ENCODE measurements at places on chromosomes 4 and X. TPM values are rescaled to one million over a fixed set of nuclear protein-coding genes. Genes with fewer than 3 reads are reported as not detected.

GRCh38 chr4:131427000-131427399, 1722.1 kb upstream of the PCDH10 start:
- DNase-seq, result no peak

GRCh38 chr4:119008761-119009160, 120.1 kb downstream of the SYNPO2 start:
- no peak for DNase-seq

GRCh38 chr4:114598191-114599121, at the start of gene UGT8:
TSS of gene UGT8 (plus strand) at chr4:114598807. CDS start at chr4:114622881, 24,074 bp downstream.
- DNase-seq, result peak; percentile 40

Gene CISD2
- total RNA-seq, result 76.4 TPM

Gene ANK2
- total RNA-seq, result 83.9 TPM

Gene F8
- 0.50 TPM for total RNA-seq

Gene SORCS2
- not detected for total RNA-seq

Gene FDCSP
- not detected for total RNA-seq

Gene CCNB3
- 1.1 TPM for total RNA-seq

Gene PRDM8
- 0.05 TPM for total RNA-seq

Measured in SK-MEL-5 (cell line).